ENCODE measurements at places on chromosomes 2 and 18.
A peak's percentile ranks its signal among the peaks of the same experiment; 100 is the strongest.

GRCh38 chr18:37243741-37244140, 321.9 kb downstream of the CELF4 start:
- DNase-seq = no peak

DNA sequence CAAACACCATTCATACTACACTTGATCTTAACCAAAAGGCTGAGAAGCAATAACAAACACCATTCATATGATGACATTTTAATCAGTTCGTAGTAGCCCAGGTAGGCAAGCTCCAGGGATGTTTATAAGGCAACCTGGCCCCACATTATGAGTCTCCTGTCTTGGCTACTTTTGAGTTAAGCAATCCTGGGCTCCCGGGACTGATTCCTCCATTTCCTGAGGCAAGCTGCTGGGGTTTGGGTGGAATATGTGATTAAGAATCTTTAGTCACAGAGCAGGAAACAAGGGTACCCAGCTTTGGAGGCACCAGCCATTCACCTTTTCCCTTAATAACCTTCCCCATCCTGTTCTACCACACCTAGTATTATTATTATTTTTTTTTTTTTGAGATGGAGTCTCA, 24.5 kb upstream of the SPRED2 start:
- DNase-seq = no peak

DNA sequence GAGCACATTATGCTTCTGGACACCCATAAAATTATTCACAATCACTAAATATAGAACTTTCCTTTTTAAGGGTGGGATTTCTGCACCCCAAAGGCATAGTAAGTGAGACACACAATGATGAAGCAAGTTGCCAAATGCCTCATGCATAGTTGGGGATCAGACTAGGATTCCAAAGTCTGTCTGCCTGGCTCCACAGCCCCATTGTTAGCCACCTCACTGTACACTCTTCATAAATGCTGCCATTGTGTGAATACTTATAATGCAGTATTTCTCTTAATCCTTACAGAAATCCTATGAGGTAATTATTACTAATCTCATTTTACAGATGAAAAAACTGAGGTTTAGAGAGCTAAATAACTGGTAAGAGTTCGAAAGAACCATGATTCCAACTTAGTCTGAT, 738.6 kb downstream of the ERBB4 start:
- DNase-seq = no peak

GRCh38 chr2:201269764-201270163, 9.4 kb downstream of the CASP8 start:
- no peak for DNase-seq

DNA sequence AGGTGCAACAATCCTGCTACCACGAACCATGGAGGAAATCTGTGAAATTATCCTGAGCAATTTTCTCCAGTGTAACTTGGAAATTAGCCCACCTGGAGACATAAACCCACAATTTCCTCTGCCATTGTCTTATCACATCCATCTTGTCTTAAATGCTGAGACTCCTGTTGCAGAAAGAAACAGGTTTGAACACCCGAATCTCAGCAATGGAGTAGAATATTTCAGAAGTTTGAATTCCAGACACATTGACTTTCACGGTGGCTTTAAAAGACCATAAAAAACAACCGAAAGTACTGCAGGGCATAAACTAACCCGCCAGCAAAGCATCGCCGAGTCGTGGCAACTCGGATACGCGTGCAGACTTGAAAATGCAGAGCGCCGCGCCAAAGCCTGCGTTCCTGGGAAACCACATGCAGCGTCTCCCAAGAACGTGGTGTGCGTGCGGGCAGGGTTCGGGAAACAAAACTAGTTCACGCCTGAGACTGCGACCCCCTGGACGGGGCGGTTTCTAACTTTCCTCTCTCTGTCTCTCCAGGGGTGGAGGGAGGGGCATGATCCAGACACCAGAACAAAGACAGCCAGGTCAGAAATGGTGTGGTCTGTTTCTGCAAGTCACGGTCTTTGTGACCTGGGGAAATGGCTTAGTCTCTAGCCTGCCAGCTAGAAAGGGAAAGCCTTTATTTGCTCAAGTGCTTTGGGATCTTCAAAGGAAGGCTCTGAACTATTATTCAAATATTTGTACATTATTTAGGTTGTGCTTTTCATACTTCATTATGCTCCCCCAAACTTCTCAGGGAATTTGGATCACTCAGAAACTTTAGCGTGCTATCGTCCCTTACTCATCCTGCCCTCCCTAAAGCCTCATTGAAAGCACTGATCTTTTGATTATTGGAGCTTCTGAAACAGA, 26.9 kb upstream of the KCTD1 start:
- DNase-seq = peak; percentile 12

GRCh38 chr18:46793565-46793964, 36.7 kb upstream of the ST8SIA5 start:
- DNase-seq = no peak

GRCh38 chr2:120851116-120851773, 115.6 kb downstream of the GLI2 start:
- DNase-seq = no peak

GRCh38 chr18:64287926-64288325, 139.0 kb upstream of the LINC00305 start:
- no peak for DNase-seq

- no peak for DNase-seq
These were observed 3.9 kb downstream of the PUM2 start for GRCh38 chr2:20346565-20347381.

- DNase-seq = no peak
These were observed 9.6 kb downstream of the MARCHF4 start for GRCh38 chr2:216362730-216363129.

DNA sequence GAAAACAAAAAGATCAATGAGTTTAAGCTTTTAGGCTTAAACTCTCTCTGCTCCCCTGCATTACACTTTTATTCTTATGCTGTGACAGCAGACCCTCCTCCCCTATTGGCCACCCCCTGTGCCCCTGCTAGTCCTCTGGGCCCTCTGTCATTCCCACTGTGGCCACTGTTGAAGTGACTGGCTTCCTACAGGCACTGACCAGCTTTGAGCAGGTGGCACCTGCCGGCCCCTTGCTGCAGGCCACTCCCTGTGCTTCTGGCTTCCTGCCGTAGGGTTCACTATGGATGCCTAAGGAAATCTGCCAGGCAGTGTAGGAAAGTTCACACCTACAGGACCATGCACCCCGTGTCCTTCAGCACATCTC, 156.5 kb upstream of the L3MBTL4 start:
- no peak for DNase-seq

DNA sequence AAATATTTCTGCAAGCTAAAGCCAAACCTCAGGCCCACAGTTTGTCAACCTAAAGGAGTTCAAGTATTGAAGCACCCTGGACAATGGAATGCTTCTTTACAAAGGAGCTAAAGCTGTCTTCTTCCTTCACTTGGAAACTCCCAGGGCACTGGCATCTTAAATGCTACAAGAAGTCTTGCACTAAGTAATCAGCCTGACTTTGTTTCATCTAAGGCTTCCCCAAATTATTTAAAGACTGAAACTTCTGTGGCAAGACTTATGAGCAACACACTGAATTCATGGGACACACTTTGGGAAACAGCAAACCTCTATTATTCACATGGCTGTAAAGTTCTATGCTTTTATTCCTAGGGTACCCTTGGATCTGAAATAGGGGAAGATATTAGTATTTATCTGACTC, 14.7 kb downstream of the PID1 start:
- DNase-seq = no peak

GRCh38 chr18:49591775-49592174, 29.9 kb downstream of the LIPG start:
- DNase-seq = no peak

- DNase-seq = no peak
These were observed 742.7 kb upstream of the ACVR2A start for GRCh38 chr2:147101941-147102790.

- DNase-seq = no peak
These were observed 1383.8 kb upstream of the ACVR2A start for GRCh38 chr2:146461068-146461467.

DNA sequence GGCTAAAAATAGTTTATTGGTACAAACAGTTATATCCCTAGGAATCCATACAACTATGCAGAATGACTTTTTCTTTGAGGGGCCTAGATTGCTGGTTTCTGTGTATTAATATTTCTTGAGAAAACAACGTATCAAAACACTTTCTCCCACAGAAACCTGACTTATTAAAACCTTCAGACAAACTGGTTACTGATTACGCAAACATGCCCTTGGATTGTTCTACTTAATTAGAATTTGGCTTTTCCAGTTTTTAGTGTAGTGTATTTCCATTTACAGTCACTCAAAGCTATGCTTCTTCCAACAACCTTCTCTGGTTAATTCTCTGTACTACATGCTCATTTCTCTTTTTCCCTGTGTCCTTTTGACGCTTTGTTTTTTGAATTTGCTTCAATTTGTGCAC, 20.0 kb downstream of the VAPA start:
- DNase-seq = no peak

DNA sequence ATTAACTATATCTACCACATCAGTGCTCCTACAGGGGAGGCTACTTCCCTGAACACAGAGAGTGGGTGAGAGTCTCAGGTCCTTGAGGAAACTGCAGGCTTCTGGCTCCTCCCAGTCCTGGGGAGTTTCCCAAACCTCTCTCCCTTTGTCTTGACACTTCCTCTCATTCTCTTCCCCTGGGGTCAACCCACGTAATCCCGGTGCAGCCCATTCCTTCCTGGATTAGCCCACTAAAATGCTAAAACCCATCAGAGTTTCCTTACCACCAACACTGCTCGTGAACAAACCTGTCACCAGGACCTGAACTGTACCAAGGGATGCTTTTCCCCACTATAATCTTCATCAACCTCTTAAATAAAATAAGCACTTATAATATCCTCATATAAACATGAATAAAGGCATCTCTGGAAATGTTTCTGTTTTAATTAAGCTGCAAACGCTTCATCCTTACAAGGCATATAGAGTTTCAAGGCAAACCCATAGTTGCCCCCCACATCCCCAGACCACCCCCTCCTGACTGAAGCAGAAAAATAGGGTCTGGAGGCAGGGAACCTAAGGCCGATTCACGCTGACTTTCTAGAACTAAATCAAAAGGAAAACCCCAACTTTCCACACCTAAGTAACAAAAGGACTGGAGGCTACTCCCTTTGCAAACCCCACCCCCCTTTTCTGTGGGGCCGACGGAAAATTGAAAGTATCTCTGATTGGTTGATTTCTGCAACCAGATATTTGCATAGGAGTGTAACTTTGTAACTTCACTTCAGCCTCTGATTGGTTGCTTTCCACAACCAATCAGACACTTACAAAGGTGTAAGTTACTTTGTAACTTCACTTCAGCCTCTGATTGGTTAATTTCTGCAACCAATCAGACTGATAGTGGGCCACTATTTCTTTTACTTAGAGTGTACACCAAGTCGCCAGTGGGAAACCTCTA, 19.0 kb downstream of the TMSB10 start:
- DNase-seq = no peak

- DNase-seq = no peak
These were observed 1.6 kb downstream of the SNED1 start for GRCh38 chr2:240999873-241000541.

DNA sequence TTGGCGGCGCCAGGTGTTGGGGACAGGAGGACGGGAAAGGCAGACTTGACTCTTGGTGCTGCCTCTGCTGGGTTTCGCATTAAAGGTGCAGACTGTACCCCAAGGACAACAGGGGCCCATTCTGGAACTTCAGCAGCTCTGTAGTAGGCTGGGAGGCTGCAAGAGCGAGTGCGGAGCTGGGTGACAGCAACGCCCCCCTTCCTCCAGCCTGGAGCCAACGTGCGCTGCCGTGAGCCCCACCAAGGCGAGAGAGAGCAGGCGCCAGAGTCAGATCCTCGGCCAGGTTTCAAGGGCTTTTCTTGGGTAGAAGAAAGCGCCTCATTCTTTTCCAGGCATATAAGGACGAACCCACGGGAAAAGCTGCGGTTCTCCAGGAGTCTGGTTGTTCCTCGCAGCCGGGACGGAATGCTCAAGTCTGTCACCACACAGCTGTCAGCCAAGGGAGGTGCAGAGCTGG, 1.9 kb downstream of the DOK6 start:
- no peak for DNase-seq

DNA sequence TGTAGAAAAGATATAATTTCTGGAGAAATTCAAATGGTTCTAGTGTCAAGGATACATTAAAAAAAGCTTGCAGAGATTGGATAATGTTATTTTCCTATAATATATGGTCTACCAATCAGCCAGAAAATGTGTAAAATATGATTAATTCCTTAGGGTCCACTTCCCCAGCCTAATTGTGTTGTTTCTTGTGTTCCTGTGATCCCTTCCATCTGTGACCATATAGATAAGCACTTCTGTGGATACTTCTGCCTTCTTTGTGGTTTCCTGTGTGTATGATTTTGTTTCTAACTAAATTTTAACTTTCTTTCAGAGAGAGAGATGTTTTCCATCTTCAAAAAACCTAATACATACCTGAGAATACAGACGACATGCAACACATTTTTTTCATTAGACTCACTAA, 367.1 kb upstream of the PIK3C3 start:
- DNase-seq = no peak

DNA sequence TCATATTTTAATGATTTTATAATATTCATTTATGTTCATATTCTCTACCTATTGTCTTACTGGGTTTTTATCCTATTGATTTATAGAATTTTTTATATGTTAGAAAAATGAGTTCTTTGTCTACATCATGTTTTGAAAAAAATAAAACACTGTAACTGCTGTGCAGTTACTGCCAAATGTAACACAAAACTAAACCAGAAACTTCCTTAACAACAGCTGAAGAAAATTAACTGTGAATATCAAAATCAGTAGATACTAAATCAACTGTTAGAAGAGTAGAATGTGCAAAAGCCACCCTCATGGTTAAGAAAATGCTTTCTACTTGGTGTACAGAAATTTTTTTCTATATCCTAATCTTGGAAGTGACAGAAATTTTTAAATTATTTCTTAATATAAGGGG, 69.5 kb downstream of the PTRHD1 start:
- DNase-seq = no peak

DNA sequence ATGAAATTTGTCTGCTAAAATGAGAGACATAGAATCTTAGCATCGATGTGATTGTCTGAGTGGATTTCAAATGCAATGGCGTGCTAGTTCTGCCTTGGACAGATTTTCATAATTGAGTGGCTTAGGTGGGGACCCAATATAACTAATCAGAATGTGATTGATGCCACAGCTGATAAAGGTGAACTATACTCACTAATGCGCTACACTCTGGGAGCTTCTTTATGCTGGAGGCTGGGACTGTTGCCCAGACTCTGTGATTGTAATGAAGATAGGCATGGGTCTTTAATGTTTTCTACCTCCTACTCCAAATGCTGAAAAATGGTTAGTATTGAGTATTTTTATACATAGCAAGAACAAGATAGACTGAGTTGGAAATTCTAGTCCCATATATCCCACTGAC, 339.5 kb upstream of the SLC39A10 start:
- DNase-seq = no peak

DNA sequence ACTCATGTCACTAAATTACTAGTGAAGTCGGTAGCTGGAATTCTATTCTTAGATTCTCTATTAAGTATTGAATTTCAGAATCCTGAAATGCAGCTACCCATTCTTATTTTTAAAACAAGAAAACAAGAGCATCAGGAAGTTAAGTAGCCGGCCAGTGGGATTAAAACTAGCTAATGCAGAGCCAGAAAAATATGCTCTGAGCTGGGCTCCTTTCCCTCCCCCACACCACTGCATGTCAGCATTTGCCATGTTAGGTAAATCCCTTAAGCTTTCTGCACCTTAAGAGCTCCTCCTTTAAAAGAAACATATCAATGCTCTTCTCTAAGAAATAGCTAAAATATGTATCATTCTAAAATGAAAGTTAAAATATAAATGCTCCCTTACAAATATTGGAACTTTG, 72.2 kb upstream of the MFF start:
- DNase-seq = no peak

GRCh38 chr2:66414896-66415295, 20.0 kb upstream of the MEIS1 start:
- no peak for DNase-seq

All from NCI-H1930 (cell line).